Activated T-helper 2 cell treated with anti-CD3 and anti-CD28 coated beads, Interferon-gamma antibody, Interleukin-2, Interleukin-4, amounts not matched to agents 10 μg/mL and 5 μg/mL and 100 μg/mL, durations not matched to agents 14 hours and 24 hours and 36 hours (primary cell): ENCODE measurements at places on chromosomes 5 and 9. TPM values are rescaled to one million over a fixed set of nuclear protein-coding genes. Genes with fewer than 3 reads are reported as not detected.

The GFI1B gene
- not detected in 2 replicates for total RNA-seq

The IER5L gene
- 8.6 and 9.3 TPM in 2 replicates for total RNA-seq

The OTP gene
- total RNA-seq, result not detected in 2 replicates

The C5orf63 gene
- total RNA-seq, result 6.1 and 6.4 TPM in 2 replicates

The JAK2 gene
- total RNA-seq, result 29.4 and 32.3 TPM in 2 replicates

The PDZD2 gene
- 0.05 and 0.25 TPM in 2 replicates for total RNA-seq

DNA sequence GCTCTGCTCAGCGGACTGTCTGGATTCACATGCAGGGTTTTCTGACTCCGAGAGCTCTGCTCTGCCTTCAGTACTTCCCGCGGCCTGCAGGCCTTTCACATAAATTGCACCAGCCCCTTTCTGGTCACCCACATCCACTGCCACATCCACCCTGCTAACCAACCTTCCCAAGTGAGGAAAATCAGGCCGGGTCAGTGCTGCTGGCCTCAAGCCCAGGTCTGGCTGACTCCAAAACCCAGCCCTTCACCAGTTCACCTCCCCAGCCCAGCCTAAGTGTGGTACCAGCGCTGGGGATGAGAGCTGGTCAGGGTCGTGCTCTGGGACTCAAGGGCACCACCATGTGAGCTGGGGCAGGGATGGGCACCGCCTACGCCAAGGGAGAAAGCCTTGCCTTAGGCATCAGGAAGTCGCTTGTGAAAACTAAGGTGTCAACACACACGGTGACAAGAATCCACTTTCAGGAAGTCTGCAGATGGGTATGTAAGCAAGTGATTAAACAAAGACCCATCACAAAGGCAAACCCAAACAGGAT is 12.3 kb downstream of the LMAN2 start:
- no peak for DNase-seq

DNA sequence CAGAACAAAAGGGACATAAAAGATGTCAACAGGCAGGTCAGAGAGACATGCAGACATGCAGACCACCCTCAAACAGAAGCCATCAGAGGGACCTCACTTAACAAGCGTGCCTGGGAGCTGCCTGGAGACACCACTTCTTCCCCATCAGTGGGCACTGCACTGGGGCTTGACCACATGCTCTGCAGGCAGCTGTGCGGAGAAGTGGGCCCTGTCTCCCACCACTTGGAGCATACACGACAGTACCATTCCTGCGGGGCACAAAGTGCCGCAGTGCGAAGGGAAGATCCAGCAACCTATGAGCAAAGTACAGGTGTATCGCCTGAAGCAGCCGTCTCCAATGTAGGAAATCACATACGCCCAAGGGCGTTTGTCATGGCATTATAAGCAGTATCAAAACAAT is 150.5 kb upstream of the FOXD4L5 start:
- no peak for DNase-seq

DNA sequence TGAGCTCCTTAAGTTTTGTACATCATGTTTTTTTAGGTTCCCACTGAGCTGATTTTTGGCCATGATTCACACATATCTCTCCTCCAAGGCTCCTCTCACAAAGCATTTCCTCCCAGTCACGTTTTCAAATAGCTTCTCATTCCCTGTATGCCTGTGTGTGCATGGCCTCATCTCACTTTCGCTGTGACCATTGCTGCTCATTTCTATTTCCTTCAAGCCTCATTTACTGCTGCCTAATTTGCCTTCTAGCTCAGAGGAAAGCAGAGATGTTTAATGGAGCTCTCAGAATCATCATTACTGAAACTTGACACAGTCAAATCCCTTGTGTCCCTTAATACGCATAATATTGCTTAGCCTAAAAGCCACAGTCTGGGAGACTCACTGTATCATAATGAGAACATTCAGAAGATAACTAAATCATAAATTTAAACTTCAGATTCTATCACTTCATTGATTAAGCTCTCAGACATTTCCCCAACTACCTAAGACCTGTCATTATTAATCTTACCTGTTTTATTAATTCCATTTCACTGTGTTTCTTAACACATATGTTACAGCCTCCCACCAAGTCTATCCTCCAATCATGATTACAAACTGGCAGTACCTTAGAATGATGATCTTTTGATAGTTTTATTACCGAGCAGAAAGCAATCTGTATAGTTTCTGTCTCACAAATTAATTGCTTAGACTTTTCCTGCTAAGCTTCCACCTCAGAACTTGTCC is 278.3 kb upstream of the PTGER4 start:
- DNase-seq, result no peak

DNA sequence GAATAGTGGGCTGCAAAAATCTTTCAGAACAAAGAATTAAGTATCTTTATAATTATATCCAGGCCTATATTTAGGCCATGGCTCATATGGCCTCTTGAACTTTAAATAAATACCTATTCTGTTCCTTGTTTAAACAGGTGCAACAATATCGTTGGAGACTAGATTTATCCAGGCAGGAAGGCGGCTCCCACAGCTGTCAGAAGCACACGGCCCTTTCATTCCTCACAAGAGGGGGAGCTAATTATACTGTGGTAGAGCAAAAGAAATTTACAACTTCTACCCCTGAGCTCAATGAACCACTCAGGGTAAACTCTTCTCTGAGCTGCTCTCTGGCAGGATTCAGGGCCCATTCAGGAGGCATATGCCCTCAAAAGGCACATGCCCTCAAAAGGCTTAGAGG is 31.3 kb downstream of the TMEM174 start:
- no peak for DNase-seq

DNA sequence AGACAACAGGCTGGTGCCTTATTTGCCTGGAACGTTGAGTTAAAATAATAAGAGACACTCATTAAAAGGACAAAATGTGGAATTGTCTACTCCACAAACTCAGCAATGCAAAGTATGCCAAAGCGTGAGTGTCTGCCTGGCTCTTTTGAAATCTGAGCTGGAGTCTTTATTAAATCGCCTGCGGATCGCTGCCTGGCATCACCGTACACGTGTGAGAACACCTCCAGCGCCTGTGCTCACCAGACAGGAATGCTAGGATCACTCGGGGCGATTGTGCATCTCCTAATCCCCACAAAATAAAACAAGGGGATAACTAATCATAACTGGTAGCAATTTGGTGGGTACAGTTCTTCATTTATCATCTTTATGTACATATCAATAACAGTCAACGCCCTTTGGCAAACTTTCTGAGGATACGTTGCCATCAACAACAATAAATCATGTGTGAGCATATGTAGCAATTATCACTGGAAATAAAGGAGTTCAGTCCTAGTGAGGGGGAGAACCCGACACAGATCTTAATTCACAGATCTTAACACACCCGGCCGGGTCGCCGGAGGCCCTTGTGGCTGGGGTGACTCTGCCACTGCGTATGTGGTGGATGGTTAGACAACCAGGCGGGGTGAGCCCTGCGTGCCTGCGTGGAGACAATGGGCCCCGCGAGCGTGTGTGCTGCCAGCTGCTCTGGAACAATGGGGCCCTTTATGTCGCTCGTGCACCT is 284.9 kb upstream of the IRX1 start:
- DNase-seq, result no peak

- no peak for DNase-seq
Measured at GRCh38 chr5:154447089-154447725, 1.4 kb downstream of the SAP30L start.

- DNase-seq, result no peak
Measured at GRCh38 chr5:128637031-128637430, 99.0 kb upstream of the FBN2 start.

- DNase-seq, result no peak
Measured at GRCh38 chr5:14935341-14935740, 63.8 kb upstream of the ANKH start.

DNA sequence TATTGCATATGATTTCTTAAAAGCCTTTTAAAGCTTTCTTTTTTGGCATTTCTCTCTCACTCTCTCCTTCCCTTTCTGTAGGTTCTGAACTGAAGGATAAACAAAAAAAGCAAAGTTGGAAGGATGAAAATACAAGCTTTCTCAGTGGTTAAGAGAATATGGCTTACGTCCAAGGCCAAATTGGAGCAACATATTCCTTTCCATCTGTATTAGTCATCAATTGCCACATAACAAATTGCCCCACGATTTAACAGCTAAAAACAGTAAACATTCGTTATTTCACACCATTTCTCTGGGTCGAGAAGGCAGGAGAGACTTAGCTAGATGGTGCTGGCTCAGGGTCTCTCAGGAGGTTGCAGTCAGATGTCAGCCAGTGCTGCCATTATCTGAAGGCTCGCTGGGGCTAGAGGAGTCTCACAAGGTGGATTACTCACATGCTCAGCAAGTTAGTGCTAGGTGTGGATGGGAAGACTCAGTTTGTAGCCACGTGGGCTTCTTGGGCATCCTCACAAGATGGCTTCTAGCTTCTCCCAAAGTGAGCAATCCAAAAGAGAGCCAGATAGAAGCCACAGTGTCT is 2.0 kb upstream of the ROR2 start:
- DNase-seq, result no peak

DNA sequence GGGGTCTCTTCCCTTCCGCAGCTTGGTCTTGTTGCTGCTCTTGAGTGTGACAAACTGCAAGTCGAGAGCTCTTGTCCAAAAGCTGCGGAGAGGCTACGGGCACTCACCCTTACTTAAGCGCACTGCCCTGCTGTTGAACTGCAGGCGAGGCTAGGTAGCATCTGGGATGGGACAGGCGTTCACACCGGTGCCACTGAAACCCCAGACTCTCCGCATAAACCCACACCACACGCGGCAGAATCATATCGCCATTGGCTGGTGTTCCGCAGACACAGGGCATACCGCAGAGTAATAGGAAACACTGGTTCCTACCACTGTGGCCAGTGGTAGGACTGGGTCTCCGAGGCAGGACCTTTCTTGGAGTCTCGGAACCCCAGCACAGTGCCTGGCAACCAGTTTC is 2.2 kb upstream of the NPR3 start:
- DNase-seq, result no peak

- DNase-seq, result no peak
Measured at GRCh38 chr9:133526721-133527321, 2.1 kb upstream of the MYMK start.

DNA sequence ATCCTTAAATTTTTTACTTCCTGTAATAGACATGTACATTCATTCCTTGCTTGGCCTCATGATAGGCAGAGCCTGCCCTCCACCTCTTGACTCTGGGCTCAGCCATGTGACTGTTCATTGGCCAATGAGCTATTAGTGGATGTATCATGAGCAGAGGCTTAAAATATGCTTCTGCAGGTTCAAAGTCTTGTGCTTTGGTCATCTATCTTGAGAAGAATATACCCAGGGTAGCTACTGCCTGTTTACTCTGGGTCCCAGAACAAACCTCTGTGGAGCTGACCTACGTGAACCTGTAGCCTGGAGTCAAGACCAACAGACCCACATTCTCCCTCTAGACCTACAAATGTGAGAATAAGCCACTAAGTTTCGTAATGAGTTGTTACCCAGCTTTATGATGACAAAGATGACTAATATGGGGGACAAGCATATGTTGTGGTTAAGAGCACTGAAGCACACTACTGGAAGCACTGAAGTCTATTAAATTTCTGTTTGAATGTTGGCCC is 244.4 kb downstream of the MAST4 start:
- DNase-seq, result peak; percentile 46
